ENCODE measurements at places on chromosomes 6 and 20.

- DNase-seq, result no peak
Observed at GRCh38 chr6:113562248-113562647, 294.9 kb upstream of the MARCKS start.

DNA sequence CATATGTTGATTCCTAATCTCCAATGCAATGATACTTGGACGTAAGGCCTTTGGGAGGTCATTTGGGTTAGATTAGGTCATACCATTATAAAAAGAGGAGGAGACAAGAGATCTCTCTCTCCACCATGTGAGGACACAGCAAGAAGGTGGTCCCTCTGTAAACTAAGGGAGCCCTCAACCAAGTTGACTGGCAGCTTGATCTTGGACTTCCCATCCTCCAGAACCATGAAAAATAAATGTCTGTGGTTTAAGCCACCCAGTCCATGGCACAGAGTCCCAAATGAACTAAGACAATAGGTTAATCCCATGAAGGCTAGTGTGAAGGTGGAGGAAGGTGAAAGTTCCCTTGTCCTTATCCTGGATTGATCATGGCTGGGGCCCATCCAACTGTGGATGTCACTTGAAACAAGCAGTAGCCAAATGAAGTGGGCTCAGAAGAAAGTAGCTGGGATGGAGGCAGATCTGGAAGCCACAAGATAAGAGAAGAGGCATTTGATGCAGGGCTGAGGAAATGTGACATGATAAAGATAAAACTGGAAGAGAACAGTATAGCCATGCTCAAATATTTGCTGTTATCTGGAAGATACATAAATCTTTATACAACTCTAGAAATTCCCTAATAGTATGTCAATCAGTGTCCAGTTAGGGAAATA lies 99.9 kb downstream of the BANF2 start:
- DNase-seq, result no peak

GRCh38 chr6:21352131-21352530 lies 241.4 kb upstream of the SOX4 start:
- DNase-seq, result no peak

DNA sequence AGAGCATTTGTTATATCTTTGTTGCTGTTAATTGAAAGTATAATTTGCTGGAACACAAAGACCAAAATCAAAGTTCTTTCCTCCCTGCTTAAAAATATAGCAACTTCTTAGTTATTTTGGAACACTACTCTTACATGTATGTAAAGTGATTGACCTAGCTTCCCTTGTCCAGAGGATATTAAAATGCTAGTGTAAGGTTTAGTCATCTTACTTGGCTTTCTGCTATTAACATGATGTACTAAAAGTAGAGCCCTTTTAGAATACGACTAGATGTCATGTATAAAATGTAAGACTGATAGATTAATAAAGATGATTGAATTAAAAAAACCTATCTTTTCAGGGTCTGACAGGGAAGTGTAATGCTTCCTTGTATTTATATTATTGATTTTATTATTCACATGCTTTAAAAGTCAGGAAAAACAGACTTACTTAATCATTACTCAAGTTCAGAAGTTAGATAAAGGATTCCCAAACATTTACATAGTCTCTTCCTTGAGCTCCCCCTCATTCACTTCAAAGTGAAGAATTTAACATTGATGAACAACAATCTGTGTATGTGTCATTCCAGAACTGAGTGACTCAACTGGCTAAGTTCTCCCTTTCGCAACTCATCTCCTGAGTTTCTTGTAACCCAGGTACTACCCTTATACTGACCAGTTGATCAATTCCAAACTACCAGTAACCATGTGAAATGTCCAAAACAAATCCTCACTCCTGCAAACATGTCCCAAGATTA lies 50.9 kb downstream of the BTBD9 start:
- no peak for DNase-seq

DNA sequence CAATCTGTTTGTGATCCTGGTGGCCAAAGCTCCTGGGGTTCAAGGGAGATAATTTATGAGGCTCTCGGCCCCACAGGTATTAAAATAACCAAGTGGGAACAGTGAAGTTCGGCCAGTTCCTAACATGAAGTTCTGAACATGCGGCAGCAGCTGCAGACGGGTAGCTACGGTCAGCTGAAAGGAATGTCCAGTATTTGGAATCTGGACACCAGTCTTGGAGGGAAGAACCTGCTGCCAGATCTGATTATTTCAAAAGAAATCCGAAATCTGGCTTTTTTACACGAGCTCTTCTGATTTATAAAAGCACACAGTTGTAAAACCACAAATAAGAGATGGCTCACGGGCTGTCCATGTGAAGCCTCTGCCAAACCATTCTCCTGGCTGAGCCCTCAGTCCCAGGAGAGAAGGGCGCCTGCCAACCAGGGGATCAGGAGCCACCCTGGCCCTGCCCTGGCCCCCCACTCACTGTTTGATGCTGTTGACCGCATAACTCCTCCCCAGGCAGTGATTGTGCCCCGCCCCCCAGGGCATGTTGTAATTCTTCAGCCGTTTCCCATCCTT lies 28.2 kb upstream of the KCNB1 start:
- DNase-seq, result peak; percentile 79

DNA sequence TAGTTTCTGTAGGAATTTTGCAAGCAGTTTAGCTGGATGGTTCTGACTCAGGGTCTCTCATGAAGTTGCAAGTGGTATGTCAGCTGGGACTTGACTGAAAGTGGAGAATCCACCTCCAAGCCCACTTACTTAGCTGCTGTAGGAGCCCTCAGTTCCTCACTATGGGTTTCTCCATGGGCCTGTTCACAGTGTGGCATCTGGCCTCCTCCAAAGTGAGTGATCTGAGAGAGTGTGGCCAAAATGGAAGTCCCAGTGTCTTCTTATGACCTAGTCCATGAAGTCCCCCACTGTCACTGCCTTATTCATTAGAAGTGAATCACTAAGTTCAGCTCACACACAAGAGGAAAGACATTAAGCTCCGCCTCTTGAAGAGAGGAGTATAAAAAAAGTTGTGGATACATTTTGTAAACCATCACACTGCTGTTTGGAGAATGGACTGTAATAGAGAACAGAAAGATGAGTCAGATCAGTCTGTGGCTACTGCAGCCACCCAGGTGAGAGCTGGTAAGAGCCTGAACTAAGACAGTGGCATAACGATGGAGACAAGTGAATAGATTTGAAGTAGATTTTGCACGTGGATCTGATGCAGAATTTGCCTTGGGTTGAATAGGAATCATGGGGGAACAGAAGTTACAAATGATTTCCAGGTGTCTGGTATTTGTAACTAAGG lies 4.9 kb upstream of the NELFCD start:
- no peak for DNase-seq

DNA sequence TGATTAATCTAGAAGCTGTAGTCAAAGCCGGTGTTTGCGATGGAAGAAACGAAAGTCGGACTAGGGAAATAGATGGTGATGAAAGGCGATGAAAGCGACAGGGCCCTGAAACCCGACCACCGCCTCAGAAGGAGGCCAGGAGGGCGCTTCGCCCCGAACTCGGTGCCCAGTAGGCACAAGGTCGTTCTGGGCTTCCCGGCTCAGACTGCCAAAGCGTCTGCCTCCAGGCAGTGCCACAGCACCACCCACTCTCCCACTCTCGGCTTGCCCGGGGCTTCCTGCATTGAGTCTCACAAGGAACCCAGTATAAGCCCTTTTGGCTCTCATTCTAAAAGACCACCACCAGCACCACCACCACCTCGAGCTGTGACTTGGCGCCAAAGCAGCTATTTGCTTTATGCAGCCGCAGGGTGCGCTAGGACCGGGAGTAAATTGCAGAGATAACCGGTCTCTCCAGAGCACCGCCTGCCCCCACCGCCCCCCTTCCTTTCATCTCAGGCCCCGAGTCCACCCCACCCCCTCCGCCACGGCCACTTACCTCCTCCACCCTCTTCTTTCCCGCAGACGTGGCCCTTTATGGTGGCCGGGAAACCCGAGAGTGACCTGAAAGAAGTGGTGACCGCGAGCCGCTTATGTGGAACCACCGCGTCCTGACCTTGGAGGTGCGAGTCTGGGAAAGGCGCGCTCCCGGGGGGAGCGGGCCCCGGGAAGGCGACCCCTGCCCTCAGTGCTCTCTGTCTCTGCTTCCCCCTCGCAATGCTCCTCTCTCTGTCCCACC lies 2.4 kb downstream of the TCF21 start:
- no peak for DNase-seq

DNA sequence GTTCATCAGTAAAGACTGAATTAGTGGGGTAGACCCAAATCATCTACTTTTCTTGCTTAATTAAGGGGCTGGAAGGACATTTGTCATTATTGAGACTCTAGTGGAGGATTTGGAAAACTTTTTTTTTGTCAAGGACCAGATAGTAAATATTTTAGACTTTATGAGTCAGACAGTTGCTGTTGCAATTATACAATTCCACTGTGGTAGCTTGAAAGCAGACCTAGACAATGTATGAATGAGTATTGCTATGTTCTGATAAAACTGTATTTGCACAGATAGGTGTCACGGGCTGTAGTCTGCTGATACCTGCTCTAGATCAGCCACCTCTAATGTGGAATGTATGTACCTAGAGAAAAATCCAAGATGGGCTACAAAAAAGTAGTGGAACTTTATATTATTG lies 175.0 kb downstream of the CARMIL1 start:
- DNase-seq, result no peak

- peak; percentile 78 for DNase-seq
Observed at GRCh38 chr6:157274471-157275226, 48.7 kb downstream of the TMEM242 start.

- DNase-seq, result no peak
Observed at GRCh38 chr20:1423206-1423605, 30.4 kb upstream of the FKBP1A start.

GRCh38 chr6:163712981-163713380 lies 298.5 kb downstream of the QKI start:
- DNase-seq, result peak; percentile 59

GRCh38 chr20:47704746-47705496 lies 80.4 kb downstream of the SULF2 start:
- no peak for DNase-seq

DNA sequence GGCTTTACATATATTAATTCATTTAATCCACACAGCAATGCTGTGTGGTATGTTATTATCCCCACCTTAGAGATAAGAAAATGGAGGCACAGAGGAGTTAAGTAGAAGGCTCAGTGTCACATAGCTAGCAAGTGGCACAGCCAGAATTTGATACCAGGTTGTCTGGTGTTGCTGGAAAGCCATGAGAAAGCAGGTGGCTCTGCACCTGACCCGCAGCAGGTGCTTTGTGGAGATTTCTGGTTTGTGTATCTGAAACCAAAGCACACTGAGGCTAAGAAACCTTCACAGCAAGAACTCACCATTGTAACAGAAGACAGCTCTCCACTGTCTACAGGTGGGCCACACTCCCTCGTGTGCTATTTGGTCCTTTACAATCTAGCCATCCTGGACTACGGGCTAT lies 7.5 kb downstream of the ELMO2 start:
- DNase-seq, result no peak

- DNase-seq, result peak; percentile 96
Observed at GRCh38 chr6:138773177-138774091, at the start of gene CCDC28A. TSS of gene CCDC28A (plus strand) at chr6:138773769. CDS start at chr6:138776121, 2,352 bp downstream.

DNA sequence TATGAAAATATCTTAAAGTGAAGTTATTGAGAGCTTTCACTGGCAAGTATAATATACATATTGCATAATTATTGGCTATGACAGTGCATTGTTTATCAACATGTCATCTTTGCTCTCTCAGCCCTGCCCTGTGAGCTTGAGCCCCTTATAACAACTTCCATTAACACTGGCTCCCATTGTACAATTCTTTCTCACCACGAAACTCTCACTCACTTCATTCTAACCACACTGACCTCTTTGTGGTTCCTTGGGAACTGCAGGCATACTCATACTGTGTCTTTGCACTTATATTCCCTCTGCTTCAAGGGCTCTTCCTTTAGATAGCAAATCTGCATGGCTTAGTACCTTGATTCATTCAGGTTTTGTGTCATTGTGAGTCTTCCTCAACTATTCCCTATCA lies 411.8 kb downstream of the CDKAL1 start:
- DNase-seq, result no peak

GRCh38 chr20:58044286-58044685 lies 184.2 kb downstream of the ANKRD60 start:
- no peak for DNase-seq

GRCh38 chr20:17969278-17969883 lies 563 bp downstream of the MGME1 start:
- peak; percentile 53 for DNase-seq

GRCh38 chr20:14155361-14155760 lies 160.0 kb downstream of the MACROD2 start:
- DNase-seq, result no peak

DNA sequence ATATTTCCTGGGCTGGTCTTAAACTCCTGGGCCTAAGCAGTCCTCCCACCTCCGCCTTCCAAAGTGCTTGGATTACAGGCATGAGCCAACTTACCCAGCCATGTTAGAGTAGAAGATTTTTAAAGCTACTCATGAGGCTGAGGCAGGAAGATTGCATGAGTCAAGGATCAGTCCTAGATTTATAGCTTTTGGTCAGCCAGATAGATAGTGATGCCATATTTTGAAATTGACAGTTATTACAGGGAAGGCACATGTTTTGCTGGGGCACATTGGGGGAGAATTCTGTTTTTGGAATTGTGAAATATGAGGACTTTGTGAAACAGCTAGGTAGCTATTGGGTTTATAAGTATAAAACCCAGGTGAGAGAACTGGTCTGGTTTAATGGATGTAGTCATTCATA lies 40.9 kb downstream of the DOP1A start:
- no peak for DNase-seq

DNA sequence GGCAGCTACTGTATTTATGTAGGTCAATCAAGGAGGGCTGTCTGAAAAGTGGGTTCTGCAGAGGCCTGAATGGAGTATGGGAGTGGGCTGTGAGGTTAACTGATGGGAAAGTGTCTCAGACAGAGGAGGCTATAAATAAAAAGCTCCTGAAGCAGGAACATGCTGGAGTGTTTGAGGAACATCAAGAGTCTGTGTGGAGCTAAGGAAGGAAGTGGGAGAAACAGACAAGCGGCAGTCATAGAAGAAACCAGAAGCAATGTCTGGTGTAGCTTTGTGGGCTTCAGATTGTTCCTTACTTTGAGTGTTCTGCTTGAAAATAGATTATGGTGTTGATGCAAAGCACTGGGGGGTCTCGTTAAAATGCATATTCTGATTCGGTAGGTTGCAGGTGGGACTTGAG lies 101.5 kb upstream of the OGFRL1 start:
- DNase-seq, result no peak

DNA sequence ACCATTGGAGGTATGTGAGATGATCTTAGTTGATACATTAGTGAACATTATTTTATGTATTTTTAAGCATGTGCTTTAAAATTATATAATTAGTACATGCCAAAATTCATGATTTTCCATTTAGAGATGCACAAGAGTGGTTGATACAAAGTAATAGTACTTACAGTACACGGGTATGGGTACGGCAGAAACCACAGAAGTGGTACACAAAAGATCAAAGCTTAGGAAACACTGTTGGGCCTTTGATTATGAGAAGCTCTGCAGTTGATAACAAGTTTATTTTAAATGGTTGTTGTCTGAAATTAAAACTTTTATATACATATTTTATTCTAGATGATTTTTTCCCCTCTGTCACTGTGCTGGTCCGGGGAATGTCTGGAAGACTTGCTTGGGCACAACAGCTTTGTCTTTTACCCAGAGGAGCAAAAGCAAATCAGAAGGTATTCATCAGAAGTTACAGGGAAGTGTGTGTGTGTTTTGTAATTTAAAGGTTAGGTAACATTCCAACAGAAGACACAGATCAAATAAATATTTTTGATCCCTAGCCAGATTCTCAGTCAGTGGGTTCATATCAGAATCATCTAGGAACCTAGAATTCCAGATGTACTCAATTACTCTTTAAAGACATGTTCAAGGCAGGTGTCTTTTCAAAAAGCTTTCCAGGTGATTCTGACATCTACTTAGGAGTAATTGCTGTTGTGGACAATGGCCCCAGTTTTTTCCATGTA lies 32.5 kb upstream of the ADIG start:
- no peak for DNase-seq
